Stimulated activated CD4-positive, alpha-beta T cell treated with anti-CD3 and anti-CD28 coated beads, Interleukin-1b, Interleukin-23, amount 100 ng/mL, for 24 hours (primary cell): ENCODE measurements at places on chromosomes 5 and 9.

- DNase-seq, result no peak
Measured at GRCh38 chr5:73028991-73029595, 73.3 kb downstream of the FCHO2 start.

- DNase-seq, result no peak
Measured at GRCh38 chr9:111036429-111036789, 1.9 kb downstream of the LPAR1 start.

- DNase-seq, result no peak
Measured at GRCh38 chr9:119436261-119436660, 67.0 kb upstream of the BRINP1 start.

GRCh38 chr9:83962165-83962564, 17.9 kb downstream of the HNRNPK start:
- DNase-seq, result no peak

GRCh38 chr5:112356178-112356956, 62.7 kb downstream of the EPB41L4A start:
- DNase-seq, result no peak

DNA sequence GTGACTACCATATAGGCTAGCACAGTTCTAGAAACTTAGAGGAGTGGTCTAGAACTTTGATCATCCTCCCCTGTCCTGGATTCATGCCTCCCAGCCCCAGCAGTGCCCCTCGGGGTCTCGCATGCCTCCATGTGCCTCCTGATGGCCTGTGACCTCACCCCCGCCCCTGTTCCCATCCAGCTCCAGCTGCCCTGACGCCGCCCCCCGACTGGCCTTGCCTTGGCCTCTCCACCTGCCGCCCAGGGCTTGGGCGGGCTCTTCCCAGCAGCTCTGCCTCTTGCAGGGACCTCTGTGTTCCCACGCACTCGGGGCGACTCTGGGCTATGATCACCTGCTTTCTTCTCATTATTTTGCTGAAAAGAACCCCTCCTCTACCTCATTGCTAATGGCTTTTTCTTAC, 115.4 kb upstream of the PHYKPL start:
- no peak for DNase-seq

GRCh38 chr5:1919750-1920149, 37.0 kb upstream of the IRX4 start:
- DNase-seq, result no peak

DNA sequence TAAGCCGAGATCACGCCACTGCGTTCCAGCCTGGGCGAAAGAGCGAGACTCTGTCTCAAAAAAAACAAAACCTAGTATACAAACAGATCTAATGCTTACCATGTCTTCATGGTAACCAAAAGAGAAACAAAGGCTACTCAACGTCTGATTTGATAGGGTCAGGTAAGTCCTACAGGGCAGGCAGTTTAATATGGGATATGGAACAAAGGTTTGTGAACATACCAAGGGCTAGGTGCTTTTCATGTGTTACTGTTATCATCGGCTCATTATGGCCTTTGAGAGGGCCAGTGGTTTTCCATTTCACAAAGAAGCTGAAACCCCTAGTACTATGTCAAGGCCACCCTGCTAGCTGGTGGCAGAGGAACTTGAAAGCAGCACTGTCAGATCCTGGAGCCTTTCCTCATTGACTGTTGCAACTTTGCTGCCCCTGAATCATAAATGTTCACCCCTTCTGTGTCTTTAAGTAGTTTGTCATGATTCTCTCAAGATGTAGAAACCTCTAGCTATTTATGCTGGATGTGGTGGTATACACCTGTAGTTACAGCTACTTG, 5.1 kb downstream of the IQGAP2 start:
- DNase-seq, result no peak

DNA sequence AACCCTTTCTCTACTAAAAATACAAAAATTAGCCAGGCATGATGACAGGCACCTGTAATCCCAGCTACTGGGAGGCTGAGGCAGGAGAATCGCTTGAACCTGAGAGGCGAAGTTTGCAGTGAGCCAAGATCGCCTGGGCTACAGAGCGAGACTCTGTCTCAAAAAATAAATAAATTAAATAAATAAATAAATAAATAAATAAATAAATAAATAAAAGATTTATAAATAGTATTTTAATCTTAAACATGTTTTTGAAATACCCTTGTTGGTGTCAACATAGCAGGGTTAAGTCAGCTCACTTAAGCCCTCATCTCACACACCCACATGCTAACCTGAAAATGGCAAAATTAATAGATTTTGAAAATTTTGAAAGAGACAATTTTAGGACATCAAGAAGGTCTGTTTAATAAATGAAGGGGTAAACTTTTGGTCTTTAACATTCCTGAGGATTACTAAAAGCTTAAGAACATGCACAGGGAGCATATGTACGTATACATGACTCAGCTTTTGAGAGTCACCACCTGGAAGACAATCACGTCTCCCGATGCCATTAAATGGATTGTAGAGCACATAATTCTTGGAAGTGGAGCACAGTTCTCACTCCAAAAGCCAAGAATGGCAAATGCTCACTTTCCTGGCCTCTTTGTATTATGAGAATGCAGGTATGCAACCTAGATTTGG, 202.5 kb downstream of the GDNF start:
- no peak for DNase-seq

- no peak for DNase-seq
Measured at GRCh38 chr5:173324115-173325001, 3.9 kb downstream of the STC2 start.

GRCh38 chr5:3265131-3265885, 330.3 kb upstream of the IRX1 start:
- DNase-seq, result no peak

DNA sequence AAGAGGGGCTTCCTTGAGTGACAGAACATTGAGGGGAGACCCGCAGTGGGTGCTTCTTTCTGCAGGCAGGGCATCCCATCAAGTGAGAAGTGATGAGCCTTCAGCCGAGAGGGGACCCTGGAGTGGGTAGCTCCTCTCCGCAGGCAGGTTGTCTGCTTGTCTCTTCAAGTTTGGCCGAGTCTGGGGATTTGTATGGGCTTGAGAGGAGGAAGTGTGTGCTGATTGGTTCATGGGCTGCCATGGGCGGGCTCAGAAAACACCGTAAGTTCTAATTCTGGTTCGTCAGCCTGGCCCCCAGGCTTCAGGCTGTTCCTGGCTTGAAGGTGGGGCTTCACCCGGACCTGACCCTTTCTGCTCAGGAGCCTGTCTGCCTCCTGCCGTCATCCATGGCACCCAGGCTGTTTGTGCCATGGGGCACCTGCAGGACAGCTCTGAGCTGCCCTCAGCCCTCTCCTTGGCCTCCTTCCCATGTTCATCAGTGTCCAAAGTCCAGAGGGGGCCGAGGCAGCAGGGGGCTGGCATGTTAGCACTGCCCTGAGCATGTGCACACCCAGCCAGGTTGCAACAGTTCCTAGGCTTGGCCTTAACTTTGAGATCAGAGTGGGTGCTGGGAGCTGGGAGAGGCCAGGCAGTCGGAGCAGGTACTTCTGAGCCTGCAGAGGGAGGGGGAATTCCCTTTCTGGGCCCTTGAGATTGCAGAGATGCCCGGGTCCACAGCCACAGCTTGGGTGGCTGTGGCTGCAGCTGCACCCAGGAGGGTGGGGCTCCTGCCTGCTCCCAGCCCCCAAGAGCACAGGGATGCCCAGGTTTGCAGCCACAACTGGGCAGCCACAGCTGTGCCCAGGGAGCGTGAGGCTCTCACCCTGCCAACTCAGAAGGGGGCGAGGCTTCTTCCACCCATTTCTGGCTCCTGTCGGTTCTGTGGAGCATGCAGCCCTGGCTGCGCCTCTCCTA, 13.5 kb upstream of the DHFR start:
- DNase-seq, result no peak

DNA sequence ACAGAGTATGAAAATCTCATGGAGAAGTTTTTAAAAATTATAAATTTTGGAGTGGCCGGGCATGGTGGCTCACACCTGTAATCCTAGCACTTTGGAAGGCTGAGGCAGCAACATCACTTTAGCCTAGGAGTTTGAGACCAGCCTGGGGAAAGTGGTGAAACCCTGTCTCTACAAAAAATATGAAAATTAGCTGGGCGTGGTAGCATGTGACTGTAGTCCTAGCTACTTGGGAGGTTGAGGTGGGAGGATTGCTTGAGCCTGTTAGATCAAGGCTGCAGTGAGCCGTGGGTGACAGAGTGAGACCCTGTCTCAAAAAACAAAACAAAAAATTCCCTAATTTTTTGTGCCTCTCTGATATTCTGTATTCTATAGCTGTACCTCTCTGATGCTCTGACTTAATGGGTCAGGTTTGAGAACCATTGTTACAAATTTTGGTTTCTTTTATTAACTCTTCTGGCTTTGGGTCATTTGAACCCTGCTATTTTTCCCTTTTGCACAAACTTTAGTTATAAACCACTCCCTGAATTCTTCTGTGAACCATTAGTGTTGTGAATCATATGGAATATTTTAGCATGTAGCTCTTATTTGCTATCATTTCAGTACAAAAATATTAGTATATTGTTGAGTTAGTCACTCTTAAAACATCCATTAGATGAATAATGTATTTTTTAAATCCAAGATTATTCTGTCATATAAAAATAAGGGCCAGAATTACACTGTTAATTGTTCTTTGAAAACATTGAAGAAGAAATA, 51.0 kb downstream of the FER start:
- DNase-seq, result no peak

DNA sequence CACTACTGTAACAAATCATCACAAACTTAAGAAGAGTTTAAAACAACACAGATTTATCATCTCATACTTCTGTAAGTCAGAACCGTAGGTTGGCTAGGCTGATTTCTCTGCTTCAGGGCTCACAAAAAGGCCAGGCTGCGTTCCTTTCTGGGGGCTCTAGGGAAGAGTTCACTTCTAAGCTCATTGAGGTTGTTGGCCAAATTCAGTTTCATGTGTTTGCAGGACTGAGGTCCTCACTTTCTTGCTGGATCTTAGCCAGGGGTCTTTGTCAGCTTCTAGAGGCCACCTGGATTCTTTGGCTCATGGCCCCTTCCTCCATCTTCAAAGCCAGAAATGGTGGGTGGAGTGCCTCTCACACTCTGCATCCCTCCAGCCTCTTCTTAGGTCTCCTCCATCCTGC, 76.0 kb downstream of the ACTBL2 start:
- DNase-seq, result no peak

- DNase-seq, result no peak
Measured at GRCh38 chr9:127035423-127035822, 87.0 kb downstream of the ANGPTL2 start.

DNA sequence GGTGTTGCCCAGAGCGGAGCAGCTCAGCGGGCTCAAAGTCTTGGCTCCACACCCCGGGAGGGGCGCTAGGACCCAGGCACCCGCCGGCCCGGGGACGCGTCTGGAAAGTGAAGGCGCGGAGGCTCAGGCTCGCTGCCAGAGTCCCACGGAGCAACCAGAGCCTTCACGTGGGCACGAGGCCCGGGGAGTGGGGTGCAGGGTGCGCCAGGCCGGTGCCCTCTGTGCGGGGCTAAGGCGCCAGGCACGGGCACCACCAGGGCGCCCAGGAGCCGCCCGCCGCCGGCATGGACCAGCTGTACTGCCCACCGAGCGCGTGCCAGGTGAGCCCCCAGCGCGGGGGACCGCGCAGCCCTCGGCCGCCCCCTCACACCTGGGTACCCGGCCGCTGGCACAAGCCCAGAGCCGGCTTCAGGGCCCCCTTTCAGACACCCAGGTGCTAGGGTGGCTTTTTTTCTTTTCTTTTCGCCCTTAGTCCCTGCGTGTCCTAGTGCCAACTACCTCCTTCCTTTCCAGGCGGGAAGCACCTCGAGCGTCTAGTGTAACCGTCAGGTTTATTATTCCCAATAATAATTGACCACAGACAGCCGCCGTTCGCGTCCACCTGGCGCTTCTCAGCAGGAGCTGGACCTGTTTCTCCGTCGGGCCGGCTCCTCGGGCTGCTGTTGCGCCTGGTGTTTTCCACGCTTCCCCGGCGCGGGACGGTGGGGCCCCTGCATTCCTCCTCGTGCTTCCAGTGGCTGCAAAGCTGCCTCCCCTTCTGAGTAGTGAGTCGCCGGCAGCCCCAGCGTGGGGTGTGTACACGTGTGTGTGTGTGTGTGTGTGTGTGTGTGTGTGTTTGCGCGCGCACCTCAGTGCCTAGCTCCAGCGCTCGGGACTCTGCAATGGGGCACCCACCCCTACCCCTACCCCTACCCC, 30.1 kb upstream of the PDE8B start:
- DNase-seq, result no peak

DNA sequence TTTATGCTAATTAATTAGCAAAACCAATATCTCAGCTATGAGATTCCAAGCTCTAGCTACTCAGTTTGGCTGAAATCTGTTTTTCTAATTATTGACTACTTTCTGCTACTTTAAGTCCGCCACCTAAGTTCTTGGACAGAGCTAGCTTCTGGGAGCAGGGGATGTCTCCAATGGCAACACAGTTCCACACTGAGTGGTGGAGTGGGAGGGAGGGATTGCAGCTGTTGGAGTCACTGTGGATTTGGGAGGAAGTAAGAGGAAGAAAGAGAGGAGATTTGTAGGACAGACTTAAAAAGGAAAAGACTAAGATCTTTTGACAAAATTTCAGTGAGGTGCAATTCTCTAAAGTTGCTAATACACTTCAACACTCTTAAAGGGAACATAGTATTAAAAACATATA, 450.8 kb downstream of the NFIB start:
- DNase-seq, result no peak

GRCh38 chr5:30747412-30747811, 446.1 kb upstream of the CDH6 start:
- no peak for DNase-seq

DNA sequence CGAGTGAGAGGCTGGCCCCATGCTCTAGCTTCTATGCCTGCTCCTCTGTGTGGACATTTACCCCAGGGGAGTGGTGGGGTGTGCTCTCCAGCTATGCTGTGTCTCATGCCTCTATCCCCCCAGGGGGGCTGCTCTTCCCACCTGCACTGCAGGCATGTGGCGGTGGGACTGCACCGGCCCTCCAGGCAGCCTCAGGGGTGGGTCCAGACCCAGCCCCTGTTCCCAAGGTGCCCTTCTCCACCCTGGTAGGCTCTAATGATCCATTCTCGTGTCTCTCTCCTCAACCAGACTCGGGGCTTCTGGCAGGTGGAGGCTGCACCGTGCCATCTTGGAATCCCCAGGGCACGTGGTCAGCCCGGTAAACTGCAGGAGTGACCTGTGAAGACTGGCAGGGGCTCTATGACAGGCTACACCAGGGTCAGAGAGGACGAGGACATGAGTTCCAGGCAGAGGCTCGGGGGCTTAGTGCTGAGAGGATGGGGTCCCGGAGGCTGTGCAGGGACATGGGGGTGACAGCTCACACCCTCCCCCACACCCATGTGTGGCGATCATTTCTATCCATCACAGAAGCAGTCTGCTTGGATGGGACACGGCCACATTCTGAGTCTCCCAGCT, 22.7 kb upstream of the COL5A1 start:
- no peak for DNase-seq

DNA sequence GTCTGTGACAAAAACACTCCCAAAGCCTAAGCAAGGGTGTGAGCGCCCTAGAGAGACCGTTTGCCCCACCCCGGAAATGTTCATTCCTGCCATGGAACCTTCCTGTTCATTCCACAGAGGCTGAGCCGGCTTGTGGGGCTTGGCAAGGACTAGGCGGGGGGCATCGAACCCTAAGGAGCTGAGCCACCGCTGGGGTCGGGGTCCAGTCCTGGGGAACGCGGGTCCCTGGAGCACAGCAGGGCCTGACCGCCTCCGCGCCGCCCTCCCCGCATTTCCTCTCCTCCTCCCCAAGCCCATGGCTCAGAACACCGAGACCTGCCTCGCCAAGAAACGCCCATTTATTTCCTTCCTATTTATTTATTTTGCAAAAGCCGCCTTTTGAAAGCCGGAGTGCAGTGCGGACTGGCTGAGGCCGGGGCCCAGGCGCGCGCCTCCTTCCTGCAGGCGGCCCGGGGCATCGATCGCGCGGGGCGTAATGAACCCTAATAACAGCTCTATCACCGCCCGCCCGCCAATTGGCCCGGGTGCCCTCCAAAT, 228.9 kb upstream of the IRX4 start:
- DNase-seq, result no peak

GRCh38 chr5:36575361-36575781, 31.0 kb upstream of the SLC1A3 start:
- DNase-seq, result no peak
